ENCODE measurements at places on chromosomes 1 and 21.

DNA sequence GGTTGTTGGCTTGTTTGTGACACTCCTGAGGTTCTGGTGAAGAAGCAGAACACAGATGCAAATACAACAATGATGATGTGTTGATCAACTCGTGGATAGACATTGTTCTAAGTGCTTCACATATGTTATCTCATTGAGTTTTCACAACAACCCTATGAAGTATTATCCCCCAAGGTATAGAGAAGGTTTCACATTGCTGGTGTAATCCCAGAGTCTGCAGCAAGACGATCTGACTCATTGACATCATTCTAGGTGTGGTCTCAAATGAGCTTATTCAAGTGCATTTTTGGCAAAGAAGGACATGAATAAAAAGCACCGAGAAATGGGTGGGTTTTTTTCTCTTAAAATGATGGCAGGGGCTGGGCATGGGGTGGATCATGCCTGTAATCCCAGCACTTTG is 64.1 kb upstream of the SCAF4 start:
- no peaks in the 10 kb centered on the region for H3K36me3 ChIP-seq
- no peak overlapping the region for H3K27ac ChIP-seq
- H3K27me3 ChIP-seq: no peaks in the 10 kb centered on the region
- no peaks in the 10 kb centered on the region for H3K4me1 ChIP-seq
- no peak overlapping the region for H3K4me3 ChIP-seq

GRCh38 chr1:22285549-22286396 is 142.9 kb upstream of the WNT4 start:
- H3K4me1 ChIP-seq: no peaks in the 10 kb centered on the region
- H3K4me3 ChIP-seq: no peak overlapping the region
- peaks cover 7% of the 10 kb centered on the region for H3K27me3 ChIP-seq
- no peak overlapping the region for H3K27ac ChIP-seq

DNA sequence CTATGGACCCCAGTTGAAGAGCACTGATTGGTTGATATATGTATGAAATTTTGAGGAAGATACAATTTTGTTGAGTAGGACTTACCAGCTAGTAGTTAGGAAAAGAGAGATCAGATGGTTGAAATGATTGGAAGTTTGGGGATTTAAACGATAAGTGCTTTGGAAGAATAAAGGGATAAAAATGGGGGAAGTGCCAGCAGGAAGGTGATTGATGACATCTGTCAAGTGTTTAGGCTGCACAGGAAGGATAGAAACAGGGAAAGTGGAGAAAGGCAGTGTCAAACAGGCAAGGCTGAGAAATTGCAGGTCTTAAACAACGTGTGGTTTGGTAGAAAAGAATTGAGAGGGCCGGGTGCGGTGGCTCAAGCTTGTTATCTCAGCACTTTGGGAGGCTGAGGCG is 22.3 kb downstream of the PDC start:
- no peaks in the 10 kb centered on the region for H3K36me3 ChIP-seq
- H3K27me3 ChIP-seq: no peaks in the 10 kb centered on the region
- no peak for DNase-seq

- H3K27me3 ChIP-seq: no peaks in the 10 kb centered on the region
- no peaks in the 10 kb centered on the region for H3K4me1 ChIP-seq
- H3K4me3 ChIP-seq: no peak overlapping the region
- no peak for DNase-seq
- no peak overlapping the region for H3K27ac ChIP-seq
Measured at GRCh38 chr1:198003468-198003867, 86.3 kb downstream of the LHX9 start.

DNA sequence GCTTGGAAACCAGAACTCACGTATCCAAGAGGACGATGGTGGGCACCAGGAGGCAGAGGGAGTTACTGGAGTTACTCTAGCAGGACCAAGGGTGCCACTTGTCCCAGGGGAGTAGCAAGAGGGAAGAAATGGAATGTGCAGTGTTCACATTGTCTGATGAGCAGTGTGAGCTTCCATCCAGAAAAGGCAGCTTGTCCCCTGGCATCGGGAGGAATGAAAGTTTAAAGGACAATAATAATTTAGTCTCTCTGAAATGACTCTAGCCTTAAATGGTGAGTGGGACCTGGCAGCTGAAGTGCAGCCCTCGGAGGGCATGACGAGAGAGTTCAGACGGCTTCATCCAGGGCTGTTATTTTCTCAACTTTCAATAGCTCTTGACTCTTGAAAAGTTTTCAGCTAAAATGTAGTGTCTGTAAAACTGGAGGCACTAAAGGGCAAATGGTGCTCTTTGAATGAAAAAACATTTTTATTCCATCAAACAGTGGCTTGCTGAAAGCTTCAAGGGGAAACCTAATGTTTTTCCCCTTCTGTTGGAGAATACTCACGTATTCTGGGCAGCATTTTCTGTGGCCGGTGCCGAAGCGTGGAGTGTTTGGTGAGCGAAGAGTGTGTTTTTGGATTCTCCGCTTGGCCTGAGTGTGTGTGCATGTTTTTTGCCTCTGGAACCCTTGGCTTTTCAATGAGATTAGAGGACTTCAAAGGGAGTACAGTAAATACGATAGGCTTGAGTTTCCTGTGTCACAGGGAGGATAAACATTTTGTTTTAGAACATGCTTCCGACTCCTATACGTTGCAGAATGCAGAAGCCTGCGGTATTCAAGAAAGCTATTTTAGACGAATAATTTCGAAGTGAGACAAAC is 157.3 kb downstream of the GALNT2 start:
- no peaks in the 10 kb centered on the region for H3K36me3 ChIP-seq
- H3K4me1 ChIP-seq: no peaks in the 10 kb centered on the region
- DNase-seq: no peak
- H3K27me3 ChIP-seq: no peaks in the 10 kb centered on the region

DNA sequence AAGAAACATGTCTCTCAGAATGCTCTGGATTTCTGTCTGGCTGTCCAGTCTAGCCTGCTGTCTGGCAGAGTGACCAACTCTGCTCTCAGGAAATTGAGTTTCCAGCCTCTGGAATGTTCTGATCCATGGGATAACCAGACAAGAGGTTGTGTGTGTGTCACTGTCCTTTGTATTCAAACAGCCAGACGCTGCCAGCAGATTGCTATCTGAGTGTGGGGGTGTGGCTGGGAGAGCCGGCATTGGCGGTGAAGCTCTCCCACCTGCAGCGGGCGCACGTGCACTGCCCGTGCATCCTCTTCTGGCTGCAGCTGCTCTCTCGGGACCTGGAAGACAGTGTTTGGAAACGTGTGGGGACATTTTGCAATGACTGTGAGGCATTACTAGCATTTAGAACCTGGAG is 26.1 kb downstream of the PKP1 start:
- H3K4me3 ChIP-seq: no peak overlapping the region
- no peak overlapping the region for H3K27ac ChIP-seq
- DNase-seq: peak; percentile 67
- H3K4me1 ChIP-seq: peaks cover 9% of the 10 kb centered on the region

GRCh38 chr1:79074975-79075374 is 68.4 kb upstream of the ADGRL4 start:
- H3K4me1 ChIP-seq: peaks cover 7% of the 10 kb centered on the region
- H3K4me3 ChIP-seq: no peak overlapping the region
- no peaks in the 10 kb centered on the region for H3K36me3 ChIP-seq
- DNase-seq: no peak
- H3K27me3 ChIP-seq: no peaks in the 10 kb centered on the region
- H3K27ac ChIP-seq: no peak overlapping the region

- peaks cover 40% of the 10 kb centered on the region for H3K4me1 ChIP-seq
- H3K27me3 ChIP-seq: no peaks in the 10 kb centered on the region
- H3K27ac ChIP-seq: no peak overlapping the region
- H3K4me3 ChIP-seq: no peak overlapping the region
- DNase-seq: no peak
Measured at GRCh38 chr1:1401457-1402010, 2.4 kb upstream of the CCNL2 start.

Data from astrocyte (in vitro differentiated cells and primary cell).